ENCODE measurements at places on chromosomes 7 and 10.

DNA sequence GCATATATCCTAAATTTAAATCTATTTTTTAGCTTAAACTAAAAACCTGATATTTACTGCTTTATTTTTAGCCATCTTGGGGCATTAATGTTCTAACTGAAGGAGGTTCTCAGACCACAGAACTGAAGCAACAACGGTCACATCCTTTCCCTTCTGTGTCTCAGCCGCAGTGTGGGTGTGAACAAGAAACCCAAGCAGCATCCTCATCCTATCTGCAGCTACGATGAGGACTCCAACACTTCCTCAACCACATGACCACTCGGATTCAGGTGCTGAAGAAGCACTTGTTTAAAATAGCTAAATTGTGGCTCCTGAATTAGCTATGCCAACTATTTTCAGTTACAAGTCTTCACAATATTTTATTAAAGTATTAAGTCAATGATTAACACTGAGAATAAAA lies 5.3 kb downstream of the ESYT2 start:
- DNase-seq = no peak

DNA sequence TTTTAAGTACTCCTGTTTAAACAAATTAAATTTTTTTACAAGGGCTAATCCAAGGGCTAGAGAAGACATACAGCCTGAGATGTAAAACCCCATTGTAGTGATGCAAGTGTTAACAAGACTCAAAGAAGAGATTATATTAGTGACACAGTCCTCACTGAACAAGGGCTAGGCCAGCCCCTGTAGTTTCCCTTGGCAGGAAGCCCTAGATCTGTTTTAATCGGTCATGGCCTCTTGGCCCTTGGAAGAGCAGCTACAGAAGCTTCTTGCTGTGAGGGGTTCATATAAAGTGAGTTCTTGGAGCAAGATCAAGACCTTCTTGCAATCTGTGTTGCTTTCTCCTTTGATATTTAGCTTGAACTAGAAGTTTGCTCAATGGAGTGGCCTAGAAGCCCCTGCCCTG lies 1339.4 kb downstream of the XPNPEP1 start:
- DNase-seq = no peak

- no peak for DNase-seq
Measured at GRCh38 chr7:132825932-132826835, 249.9 kb upstream of the PLXNA4 start.

GRCh38 chr7:123669485-123669884 lies 13.8 kb downstream of the LMOD2 start:
- DNase-seq = no peak

- DNase-seq = no peak
Measured at GRCh38 chr7:110813986-110814385, 276.9 kb upstream of the LRRN3 start.

Measured in activated CD8-positive, alpha-beta memory T cell treated with anti-CD3 and anti-CD28 coated beads for 1 hour (primary cell).